Transverse colon (tissue), 4 donors: ENCODE measurements at places on chromosomes 12 and 14.
A peak's percentile ranks its signal among the peaks of the same experiment; 100 is the strongest.

DNA sequence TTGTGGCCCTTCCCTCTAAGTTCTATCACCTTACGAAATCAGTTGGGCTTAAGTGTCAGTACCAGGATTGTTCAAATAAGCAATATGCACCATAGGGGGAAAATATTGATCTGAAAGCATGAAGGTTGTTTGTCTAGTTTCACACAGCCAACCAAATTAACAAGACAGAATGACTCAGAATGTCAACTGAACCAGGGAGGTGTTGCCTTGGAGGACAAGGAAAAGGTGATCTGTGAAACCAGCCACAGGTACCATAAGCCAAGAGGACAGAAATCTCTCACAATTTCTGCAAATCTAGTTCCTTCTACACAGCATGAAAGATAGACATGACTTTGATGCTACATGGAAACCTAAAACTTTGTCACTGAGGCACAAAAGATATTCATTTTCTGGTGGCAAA lies 297.9 kb downstream of the BCL11B start:
- no peak overlapping the region for H3K27ac ChIP-seq
- no peaks in the 10 kb centered on the region for H3K4me1 ChIP-seq
- no peaks in the 10 kb centered on the region for H3K27me3 ChIP-seq

- H3K4me3 ChIP-seq: no peak overlapping the region
- H3K4me1 ChIP-seq: no peaks in the 10 kb centered on the region
- no peaks in the 10 kb centered on the region for H3K36me3 ChIP-seq
- H3K27me3 ChIP-seq: no peaks in the 10 kb centered on the region
- no peak for DNase-seq
These were observed 784.0 kb upstream of the TMEM132C start for GRCh38 chr12:127482950-127483349.

GRCh38 chr12:6664902-6665301 lies 2.0 kb upstream of the ING4 start:
- H3K36me3 ChIP-seq: no peaks in the 10 kb centered on the region
- H3K27me3 ChIP-seq: no peaks in the 10 kb centered on the region

DNA sequence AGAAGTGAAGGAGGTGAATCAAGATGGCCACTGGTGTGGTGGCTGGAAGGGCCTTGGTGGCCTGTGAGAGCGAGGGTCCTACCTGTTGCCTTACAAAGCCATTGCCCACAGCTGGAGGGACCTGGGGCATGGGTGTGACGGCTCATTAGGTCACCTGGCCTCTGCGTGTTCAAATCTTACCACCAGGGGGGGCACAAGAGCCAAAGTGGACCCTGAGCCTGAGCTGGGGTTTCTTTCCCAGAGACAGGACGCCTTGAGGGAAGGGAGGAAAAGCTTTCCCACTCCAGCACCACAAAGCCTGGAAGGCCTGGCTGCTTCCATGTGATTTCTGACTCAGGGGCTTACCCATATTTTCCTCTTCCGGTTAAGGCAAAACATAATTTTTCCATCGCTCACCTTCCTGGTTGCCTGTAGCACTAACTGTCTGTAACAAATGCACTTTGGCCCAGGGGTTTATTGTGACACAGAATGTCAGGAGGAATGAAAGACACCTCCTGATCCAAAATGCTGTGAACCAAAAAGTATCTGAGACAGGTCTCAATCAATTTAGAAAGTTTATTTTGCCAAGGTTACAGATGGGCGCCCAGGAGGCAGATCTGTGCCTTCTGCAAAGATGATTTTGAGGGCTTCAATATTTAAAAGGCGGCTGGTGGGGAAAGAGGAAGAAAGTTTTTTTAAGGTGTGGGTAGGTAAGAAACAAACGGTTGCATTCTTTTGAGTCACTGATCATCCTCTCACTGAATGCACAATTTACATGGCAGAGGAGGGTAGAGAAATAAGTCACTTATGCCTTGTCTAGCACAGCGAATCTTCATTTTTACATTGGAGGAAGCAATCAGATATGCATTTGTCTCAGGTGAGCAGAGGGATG lies 4.3 kb upstream of the CD9 start:
- H3K27ac ChIP-seq: peak overlapping the region; percentile 96
- no peak overlapping the region for H3K4me3 ChIP-seq
- H3K27me3 ChIP-seq: no peaks in the 10 kb centered on the region
- peaks cover 35% of the 10 kb centered on the region for H3K4me1 ChIP-seq
- peak; percentile 92 for DNase-seq
- no peaks in the 10 kb centered on the region for H3K36me3 ChIP-seq

- peaks cover 53% of the 10 kb centered on the region for H3K27me3 ChIP-seq
- H3K27ac ChIP-seq: no peak overlapping the region
- no peaks in the 10 kb centered on the region for H3K4me1 ChIP-seq
- no peak overlapping the region for H3K4me3 ChIP-seq
- H3K36me3 ChIP-seq: no peaks in the 10 kb centered on the region
These were observed 11.2 kb downstream of the ESRRB start for GRCh38 chr14:76386944-76387782.

DNA sequence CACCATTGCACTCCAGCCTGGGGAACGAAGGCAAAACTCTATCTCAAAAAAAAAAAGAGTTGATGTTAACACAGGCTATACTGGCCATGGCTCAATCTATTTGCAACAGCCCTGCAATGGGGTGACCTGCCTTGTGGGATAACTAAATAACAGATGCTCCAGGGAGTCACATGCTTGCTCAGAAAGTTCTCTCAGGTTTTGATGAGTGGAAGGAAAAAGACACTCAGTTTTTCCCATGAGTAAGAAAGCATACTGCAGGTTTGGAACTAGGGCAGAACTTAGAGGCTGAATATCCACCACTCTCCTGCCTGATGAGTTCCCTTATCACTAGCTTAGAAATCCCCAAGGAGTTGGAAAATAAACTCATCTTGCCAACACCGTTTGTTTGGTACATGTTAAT lies 16.9 kb downstream of the WSB2 start:
- H3K36me3 ChIP-seq: peaks cover 29% of the 10 kb centered on the region
- H3K27me3 ChIP-seq: no peaks in the 10 kb centered on the region
- H3K4me3 ChIP-seq: no peak overlapping the region
- no peak overlapping the region for H3K27ac ChIP-seq
- H3K4me1 ChIP-seq: no peaks in the 10 kb centered on the region

- DNase-seq: no peak
- H3K4me1 ChIP-seq: peaks cover 13% of the 10 kb centered on the region
- H3K27ac ChIP-seq: no peak overlapping the region
- H3K27me3 ChIP-seq: no peaks in the 10 kb centered on the region
These were observed 7.9 kb upstream of the IL26 start for GRCh38 chr12:68233498-68233897.
